ENCODE measurements at places on chromosomes 16 and 17.

GRCh38 chr17:9944704-9945103 is 39.6 kb upstream of the RCVRN start:
- DNase-seq, result no peak

- no peak for DNase-seq
These were observed 10.6 kb upstream of the ENGASE start for GRCh38 chr17:79064026-79064425.

GRCh38 chr17:28669918-28670317 is 7.9 kb downstream of the SUPT6H start:
- DNase-seq, result no peak

- no peak for DNase-seq
These were observed 135.5 kb upstream of the MYOCD start for GRCh38 chr17:12530161-12530560.

DNA sequence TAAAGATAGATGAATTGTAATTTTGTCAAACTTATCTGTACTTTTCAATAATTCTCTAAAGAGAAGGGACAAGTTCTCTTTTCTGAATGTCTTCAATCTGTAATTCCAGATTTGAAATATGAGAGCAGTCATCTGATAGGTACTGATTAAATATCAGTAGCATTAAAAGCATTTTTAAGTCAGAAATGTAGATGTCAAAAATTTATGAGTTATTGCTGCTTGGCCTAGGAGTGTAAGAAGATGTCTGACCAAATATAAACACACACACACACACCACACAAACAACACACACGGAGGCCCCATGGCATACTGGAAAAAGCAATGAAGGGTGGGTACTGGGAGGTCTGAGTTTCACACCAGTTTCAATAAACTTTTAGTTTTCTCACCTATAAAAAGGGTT is 2.4 kb upstream of the TOB1 start:
- DNase-seq, result no peak

GRCh38 chr16:72482695-72483094 is 310.7 kb upstream of the PMFBP1 start:
- no peak for DNase-seq

DNA sequence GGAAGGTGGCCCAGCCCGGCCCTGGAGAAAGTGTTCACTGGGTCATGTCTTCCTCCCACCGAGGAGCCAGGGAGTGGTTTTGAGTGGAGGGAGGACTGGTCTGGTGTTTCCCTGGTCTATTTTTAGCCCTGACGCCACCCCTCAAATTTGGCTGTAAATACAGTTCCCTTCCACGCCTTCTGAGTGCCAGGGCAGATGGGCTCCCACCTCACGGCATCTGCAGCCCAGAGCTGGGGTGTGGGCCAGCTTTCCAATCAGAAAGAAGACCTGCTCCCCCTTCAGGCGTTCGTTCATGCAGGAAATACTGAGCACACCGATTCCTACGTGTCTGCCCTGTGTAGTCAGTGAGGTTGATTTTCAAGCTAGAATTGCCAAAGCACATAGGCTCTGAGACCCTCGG is 53.7 kb downstream of the SNX20 start:
- peak; percentile 61 for DNase-seq

GRCh38 chr16:84032458-84033178 is 10.0 kb downstream of the SLC38A8 start:
- no peak for DNase-seq

GRCh38 chr16:57519796-57520360 is 16.5 kb downstream of the CCDC102A start:
- DNase-seq, result peak; percentile 89

DNA sequence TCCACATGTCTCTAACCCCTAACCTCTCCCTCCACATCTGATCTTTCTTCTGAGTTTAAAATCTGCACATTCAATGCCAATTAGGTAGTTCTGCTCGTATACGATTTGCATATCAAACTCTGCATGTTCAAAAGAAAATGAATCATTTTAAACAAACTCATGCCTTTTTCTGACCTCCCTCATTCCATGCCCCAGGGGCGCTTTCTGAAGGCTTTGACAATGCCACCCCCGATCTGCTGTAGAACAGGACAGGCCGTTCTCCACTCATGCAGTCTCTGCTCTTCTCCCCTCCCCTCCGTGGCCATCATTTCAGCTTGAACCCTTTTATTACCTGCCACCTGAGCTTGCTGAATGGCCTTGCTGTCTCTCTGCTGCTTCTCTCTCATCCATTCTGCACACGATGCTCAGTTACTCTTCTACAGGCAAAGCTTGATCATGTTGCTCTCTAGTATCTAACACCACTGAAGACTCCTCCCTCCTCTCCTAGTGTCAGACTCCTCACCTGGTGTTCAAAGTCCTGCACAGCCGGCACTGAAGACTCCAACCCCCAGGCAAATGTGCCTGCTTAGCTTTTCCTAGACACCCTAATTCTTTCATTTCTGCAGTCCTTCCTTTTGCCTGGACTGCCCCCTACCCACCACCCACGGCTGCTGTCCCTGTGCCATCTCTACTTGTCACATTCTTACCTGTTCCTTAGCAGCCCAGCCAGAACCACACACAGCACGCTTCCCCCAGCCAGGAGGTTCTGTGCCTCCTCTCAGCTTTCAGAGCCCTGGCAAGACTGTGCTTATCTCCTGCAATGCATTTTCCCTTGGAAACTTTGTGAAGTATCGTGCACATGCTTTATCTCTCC is 6.2 kb downstream of the TMEM238L start:
- DNase-seq, result no peak

DNA sequence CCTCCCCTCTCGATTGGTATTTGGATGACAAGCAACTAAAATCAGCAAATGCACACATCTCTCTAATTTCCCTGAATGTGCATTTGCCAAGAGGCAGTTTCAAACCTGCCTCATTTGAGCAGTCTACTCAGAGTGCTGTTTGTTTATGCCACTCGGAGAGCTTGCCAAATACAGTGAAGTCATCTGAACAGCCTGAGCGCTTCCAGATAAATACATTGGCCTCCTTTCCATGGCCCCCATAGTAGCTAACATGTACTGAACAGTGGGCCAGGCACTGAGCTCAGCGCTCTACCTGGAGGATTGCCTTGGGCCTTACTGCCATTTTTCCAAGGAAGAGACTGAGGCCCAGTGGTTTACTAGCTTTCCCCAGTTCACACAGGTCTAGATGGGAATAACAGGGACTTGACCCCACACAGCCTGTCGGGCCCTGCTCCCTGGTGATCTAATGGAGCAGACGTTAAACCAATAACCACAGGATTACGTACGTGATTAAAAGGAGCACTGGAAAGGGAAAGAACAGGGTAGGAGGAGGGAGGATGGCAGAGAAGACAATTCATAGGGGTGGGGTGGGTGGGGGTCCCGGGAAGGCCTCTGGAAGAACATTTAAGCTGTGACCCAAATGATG is 18.7 kb upstream of the ANKRD40CL start:
- no peak for DNase-seq

DNA sequence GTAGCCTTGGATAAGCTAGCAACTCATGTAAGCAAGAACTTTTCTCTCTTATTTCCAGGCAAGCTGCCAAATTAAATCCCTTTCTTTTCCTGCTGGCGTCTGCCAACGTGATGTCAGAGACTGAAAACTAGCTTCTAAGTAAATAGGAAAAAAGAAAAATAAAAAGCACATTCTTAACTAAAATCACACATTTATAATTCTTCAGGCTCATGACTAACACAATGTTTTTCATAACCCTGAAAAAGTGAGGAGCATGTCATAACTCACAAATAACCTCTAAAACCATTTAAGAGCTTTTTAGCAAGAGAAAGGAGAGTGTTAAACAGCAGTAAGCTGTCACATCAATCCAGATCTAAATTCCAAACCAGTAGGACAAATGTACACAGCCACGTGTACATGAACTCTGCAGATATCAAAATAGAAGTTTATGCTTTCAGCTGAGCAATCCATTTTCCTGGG is 110.0 kb downstream of the N4BP1 start:
- DNase-seq, result no peak

DNA sequence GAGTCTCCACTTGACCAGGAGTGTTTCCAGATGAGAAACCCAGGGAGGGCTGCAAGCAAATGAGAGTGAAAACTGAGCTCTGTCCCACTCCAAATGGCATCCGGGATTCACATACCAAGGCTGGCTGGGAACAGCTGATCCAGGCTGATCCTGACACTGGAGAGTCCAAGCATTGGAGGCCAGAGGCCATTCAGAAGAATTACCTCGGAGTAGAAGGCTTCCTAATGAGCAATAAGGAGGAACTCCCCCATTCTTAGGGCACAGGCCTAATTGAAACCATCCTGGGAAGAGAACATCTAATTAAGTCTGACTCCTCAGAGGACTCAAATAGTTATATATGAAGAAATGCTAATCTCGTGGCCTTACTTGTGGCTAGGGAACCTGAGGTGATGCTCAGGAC is 142.8 kb downstream of the PRKCA start:
- no peak for DNase-seq

GRCh38 chr17:68749349-68750207 is 148.4 kb upstream of the FAM20A start:
- DNase-seq, result no peak

GRCh38 chr17:73785958-73786743 is 141.9 kb upstream of the SDK2 start:
- no peak for DNase-seq

DNA sequence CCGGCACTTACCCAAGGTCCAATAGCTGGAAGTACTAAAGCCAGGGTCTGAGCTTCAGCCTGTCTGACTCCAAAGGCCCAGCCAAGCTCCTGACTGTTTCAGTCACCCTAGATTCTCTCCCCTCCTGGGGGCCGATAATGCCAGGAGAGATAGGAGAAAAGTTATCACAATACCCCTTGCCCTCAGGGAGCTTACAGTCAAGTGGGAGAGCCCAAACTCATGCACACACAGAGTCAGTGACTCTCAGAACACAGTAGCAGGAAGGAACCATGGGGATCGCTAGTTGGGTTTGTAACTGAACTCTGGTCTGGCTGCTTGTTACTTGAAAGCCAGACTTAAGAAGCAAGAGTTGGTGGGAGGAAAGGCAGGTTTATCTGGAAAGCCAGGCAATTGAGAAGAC is 14.9 kb downstream of the ZNF768 start:
- DNase-seq, result no peak

DNA sequence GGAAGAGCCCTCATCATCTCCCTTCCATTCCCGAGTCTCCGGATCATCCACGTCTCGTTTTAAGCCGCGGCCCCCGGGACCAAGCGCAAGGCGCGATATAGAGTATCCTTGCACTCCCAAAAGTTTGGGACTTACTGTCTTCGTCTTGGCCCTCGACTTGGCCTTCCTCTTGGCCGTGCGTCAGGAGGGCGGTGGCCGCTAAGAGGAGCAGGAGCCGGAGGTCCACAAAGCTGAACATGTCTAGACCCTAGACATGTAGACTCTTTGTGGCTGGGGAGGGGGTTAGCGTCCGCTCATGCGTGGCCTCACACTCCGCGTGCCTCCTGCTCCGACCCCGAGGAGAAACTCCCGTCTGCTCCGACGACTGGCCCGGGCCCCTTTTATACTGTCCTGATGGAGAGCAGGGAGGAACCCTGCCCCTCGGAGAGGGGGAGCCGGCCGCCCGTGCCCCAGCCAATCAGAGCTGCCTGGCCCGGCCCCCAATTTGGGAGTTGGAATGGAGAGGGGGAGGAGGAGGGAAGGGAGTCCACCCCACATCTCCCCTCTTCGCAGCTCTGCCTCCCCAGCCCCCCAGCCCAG is at the start of gene COL1A1:
TSS of gene COL1A1 (minus strand) at position 356 of the 579 bp plus-strand sequence. CDS start at position 238, 118 bp downstream.
- DNase-seq, result no peak

DNA sequence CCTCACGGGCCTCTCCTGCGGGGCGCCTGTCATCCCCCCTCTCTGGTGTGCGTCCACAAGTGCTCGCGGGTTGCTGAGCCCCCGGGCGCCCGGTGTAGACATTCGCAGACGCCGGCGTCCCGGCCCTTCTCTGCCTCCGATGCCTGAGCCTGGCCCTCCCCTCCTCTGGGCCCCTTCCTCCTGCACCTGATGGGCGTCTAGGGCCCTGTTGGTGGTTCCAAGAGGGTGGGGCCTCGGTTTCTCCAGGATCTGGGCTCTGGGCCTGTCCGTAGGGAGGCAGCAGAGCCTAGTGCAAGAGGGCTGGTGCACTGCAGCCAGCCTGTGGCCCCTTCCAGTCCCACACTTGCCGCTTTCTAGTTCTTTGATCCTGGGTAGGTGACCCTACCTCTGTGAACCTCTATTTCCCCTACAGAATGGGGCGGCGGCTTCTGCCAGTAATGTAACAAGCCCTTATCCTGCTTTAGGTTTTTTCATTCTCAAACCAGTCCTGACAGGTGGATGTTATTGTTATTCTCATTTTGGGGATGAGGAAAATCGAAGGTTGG is 623 bp downstream of the E4F1 start:
- peak; percentile 55 for DNase-seq

GRCh38 chr16:68286153-68287074 is 22.1 kb downstream of the SLC7A6 start:
- no peak for DNase-seq

DNA sequence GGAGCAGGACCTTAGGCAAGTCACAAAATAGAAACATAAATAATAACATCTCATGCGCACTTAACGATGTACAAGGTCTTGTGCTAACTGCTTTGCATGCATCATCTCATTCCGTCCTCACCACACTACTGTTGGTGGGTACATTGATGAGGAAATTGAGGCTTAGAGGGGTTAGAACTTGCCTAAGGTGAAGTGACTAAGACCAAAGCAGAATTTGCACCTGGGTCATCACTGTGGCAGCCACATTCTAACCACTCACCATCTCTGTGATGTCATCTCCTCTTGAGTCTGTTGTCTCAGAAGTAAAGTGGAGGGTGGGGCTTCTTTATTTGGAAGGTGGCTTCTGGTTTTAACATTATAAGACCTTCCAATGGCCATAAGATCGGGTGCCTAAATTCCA is 20.4 kb upstream of the TRIM25 start:
- DNase-seq, result no peak

GRCh38 chr17:65235284-65235683 is 98.1 kb downstream of the RGS9 start:
- DNase-seq, result no peak

GRCh38 chr16:83779886-83780285 is 27.9 kb upstream of the HSBP1 start:
- DNase-seq, result no peak

GRCh38 chr16:14501331-14502255 is 128.5 kb downstream of the PARN start:
- no peak for DNase-seq

- peak; percentile 87 for DNase-seq
These were observed 15.4 kb downstream of the CD7 start for GRCh38 chr17:82301916-82302567.

DNA sequence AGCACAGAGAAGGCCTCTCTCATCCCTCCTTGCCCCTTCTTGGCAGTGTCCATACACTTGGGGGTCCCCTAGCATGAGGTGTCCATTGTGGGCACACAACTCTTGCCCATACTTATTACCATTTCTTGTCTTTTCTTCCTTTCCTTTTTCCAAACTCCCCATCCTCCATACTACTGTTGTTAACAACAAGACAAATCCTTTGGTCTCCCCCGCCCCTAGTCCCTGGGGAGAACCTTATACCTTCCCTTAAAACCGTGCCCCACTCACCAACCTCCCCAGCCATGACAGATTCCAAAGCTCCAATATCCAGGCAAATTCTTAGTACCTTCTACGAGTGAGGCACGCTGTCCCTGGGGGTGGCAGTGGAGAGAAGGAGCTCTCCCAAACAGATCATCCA is 82.9 kb downstream of the GAS7 start:
- DNase-seq, result no peak

GRCh38 chr17:47705536-47706530 is 11.9 kb downstream of the TBKBP1 start:
- peak; percentile 80 for DNase-seq
